ENCODE measurements at places on chromosomes 16 and 17. TPM values are rescaled to one million over a fixed set of nuclear protein-coding genes. Genes with fewer than 3 reads are reported as not detected.

The LITAFD gene
- total RNA-seq = not detected

DNA sequence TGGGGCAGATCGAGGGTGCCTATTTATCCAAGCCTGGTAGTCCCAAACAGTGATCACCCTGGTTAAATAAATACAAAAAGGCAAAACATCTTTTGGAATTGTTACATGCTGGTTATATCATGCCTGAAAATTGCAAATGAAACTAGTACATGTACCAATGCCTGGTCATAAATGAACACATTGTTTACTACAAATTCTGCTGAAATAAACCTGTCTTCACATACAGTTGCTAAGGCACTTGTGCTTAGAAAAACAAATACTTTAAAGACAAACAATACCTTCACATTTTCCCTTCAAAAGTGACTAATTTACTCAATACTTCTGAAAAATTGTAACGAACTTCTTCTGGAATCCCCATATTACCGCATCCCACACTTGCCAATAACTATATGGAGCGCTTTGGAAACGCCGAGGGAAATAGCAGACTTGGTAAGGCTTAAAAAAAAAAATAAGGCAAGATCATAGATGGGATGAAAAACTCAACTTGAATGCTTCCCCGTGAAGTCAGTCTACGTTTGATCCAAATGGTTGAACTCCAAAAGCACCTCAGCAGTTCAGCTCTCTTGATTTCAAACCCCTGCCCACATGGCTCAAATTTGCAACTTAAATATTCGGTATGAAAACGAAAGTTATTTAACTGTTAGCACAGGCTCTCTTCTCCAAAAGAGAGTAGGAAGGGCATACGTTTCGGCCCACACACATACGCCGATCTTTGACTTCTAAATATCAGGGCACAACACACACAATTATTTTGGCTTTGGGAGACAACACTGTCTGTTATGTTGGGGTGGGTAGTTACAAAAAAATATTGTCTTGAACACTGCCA, 264.5 kb downstream of the NTN1 start:
- no peak overlapping the region for H3K4me3 ChIP-seq
- DNase-seq = no peak
- no peaks in the 10 kb centered on the region for H3K27me3 ChIP-seq
- H3K27ac ChIP-seq = no peak overlapping the region
- H3K36me3 ChIP-seq = peaks cover 4% of the 10 kb centered on the region

DNA sequence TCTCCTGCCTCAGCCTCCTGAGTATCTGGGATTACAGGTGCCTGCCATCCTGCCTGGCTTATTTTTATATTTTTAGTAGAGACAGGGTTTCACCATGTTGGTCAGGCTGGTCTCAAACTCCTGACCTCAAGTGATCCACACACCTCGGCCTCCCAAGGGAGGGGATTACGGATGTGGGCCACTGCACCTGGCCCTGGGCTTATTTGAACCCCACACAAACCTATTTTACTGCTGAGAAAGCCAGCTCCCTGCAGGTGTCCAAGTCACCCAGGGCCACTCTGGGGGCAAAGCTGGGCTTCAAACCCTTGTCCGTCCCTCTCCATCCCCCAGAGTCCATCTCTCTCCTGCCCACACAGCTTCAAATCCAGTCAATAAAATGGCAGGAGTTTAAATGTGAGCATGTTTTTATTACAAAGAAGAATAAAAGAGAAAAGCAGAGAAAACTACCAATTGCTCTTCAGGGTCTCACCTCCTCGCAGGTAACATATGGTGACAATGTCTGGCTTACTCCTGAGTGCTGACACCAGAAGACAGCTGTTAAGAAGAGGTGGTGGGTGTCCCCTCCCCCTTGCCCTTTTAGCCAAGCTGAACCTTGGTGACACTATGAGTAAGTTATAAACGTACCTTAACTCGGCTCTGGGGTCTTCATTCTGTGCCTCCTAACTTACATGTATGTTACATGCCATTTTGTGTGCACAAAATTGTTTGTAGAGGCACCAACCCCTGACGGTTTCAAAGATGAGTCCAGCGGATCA, 45.4 kb downstream of the LAT start:
- H3K27ac ChIP-seq = peak overlapping the region; percentile 68
- H3K4me3 ChIP-seq = no peak overlapping the region
- H3K27me3 ChIP-seq = no peaks in the 10 kb centered on the region
- no peak for DNase-seq
- no peaks in the 10 kb centered on the region for H3K36me3 ChIP-seq

DNA sequence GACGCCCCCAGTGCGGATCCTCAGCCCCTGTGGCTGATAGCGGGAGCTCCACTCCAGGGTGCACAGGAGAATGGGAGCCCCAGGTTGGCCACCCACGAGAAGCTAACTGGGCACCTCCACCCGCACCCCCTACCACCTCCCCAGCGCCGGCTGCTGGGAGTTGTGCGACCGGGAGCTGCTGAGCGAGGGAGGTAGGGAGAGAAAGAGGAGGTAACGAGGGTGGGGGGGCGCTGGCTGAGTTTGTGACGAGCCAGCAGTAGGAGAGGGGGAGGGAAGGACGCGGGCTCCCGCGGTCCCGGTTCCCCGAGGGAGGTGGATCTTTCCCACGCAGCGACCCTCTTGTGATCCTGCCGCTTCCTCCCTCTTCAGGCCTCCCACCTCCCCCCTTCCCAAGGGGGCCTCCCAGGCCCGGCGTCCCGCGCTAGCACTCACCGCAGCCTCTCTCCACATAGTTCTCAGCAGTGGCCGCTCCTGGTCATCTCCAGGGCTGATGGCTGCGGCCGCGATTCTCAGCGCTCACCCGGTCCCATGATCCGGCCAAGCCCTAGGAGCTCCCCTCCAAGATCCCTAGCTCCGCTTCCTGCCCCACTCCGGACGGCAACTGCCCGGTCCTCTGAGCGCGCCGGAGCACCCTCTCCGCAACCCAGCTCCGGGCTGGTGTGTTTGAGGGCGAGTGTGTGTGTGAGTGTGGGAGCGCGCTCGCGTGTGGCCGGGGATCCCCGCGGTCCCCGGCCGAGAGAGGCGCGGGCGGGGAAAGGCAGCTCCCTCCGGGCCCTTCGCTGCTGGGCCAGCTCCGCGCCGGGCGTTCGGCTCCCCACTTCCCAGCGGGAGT, at the start of gene GRIN2A:
GRIN2A (minus strand) TSS at position 207 of the 832 bp plus-strand sequence. CDS start 2,017 bp downstream, outside the sequence.
- peaks cover 11% of the 10 kb centered on the region for H3K4me1 ChIP-seq
- H3K36me3 ChIP-seq = no peaks in the 10 kb centered on the region
- DNase-seq = no peak
- no peak within 1 kb of the TSS for H3K27ac ChIP-seq
- H3K4me3 ChIP-seq = no peak within 1 kb of the TSS
- peaks cover 76% of the 10 kb centered on the region for H3K27me3 ChIP-seq

- peak overlapping the region; percentile 4 for H3K4me3 ChIP-seq
- no peaks in the 10 kb centered on the region for H3K36me3 ChIP-seq
- peaks cover 94% of the 10 kb centered on the region for H3K27me3 ChIP-seq
- no peak overlapping the region for H3K27ac ChIP-seq
Observed at GRCh38 chr16:86496929-86497461, 13.3 kb upstream of the FOXF1 start.

GRCh38 chr17:9432934-9433421, 142.6 kb downstream of the STX8 start:
- H3K27me3 ChIP-seq = no peaks in the 10 kb centered on the region
- H3K36me3 ChIP-seq = peaks cover 8% of the 10 kb centered on the region
- H3K27ac ChIP-seq = no peak overlapping the region
- peaks cover 11% of the 10 kb centered on the region for H3K4me1 ChIP-seq
- no peak overlapping the region for H3K4me3 ChIP-seq

- H3K27ac ChIP-seq = peak within 1 kb of the TSS; percentile 100
- no peaks in the 10 kb centered on the region for H3K27me3 ChIP-seq
- H3K4me1 ChIP-seq = peaks cover 37% of the 10 kb centered on the region
Observed at GRCh38 chr16:81006813-81007695, at the start of the genes CENPN and CMC2. Gene CENPN, plus strand, starts transcription at chr16:81007214. Its CDS starts 4,726 bp downstream, at chr16:81011940. Gene CMC2, minus strand, starts transcription at chr16:81006885. Its CDS starts 9,491 bp downstream, at chr16:80997394.

- peaks cover 3% of the 10 kb centered on the region for H3K27me3 ChIP-seq
- H3K4me1 ChIP-seq = no peaks in the 10 kb centered on the region
- no peak overlapping the region for H3K27ac ChIP-seq
- H3K4me3 ChIP-seq = no peak overlapping the region
Observed at GRCh38 chr17:83136931-83137330, 57.5 kb downstream of the METRNL start.

- H3K36me3 ChIP-seq = peaks cover 43% of the 10 kb centered on the region
- H3K4me3 ChIP-seq = peak overlapping the region; percentile 2
- H3K27ac ChIP-seq = peak overlapping the region; percentile 25
- no peak for DNase-seq
Observed at GRCh38 chr17:63817736-63818385, 9.4 kb upstream of the PSMC5 start.

The RBFOX1 gene
- total RNA-seq = not detected

- no peak for DNase-seq
- H3K36me3 ChIP-seq = peaks cover 21% of the 10 kb centered on the region
- H3K4me1 ChIP-seq = peaks cover 5% of the 10 kb centered on the region
- H3K4me3 ChIP-seq = no peak overlapping the region
- H3K27ac ChIP-seq = no peak overlapping the region
Observed at GRCh38 chr16:23085949-23086348, 63.3 kb downstream of the USP31 start.

DNA sequence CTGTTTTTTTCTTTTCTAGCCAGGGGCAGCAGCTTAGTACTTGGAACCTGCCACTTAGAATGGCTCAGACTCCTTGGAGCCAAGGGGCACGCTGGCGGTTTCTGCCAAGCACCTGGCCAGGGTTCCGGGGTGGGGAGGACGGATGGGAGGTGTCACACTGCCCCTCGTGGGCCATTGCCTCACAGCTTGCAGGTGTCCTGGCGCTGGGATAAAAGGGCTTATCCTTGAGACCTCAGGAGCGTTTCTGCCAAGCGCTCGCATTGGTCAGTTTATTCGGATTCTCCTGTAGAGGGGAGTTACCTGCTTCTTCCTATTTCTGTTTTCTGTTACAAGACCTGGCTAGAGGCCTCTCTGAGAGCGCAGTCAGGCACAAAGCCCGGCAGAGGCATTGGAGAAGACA, 234.6 kb downstream of the MSI2 start:
- peaks cover 31% of the 10 kb centered on the region for H3K4me1 ChIP-seq
- no peaks in the 10 kb centered on the region for H3K36me3 ChIP-seq
- H3K27me3 ChIP-seq = no peaks in the 10 kb centered on the region
- H3K27ac ChIP-seq = no peak overlapping the region

GRCh38 chr17:75390982-75391381, 14.5 kb downstream of the GRB2 start:
- peaks cover 36% of the 10 kb centered on the region for H3K36me3 ChIP-seq
- no peaks in the 10 kb centered on the region for H3K27me3 ChIP-seq
- H3K4me1 ChIP-seq = peaks cover 65% of the 10 kb centered on the region
- H3K27ac ChIP-seq = no peak overlapping the region

GRCh38 chr17:75922173-75922961, 17.7 kb upstream of the MRPL38 start:
- H3K27ac ChIP-seq = no peak overlapping the region
- H3K36me3 ChIP-seq = peaks cover 1% of the 10 kb centered on the region

The PDE6G gene
- 8.6 TPM for total RNA-seq
